ENCODE measurements at places on chromosomes 7 and 10.
A peak's percentile ranks its signal among the peaks of the same experiment; 100 is the strongest.

GRCh38 chr7:38795593-38795992 lies 113.4 kb downstream of the VPS41 start:
- DNase-seq: no peak

DNA sequence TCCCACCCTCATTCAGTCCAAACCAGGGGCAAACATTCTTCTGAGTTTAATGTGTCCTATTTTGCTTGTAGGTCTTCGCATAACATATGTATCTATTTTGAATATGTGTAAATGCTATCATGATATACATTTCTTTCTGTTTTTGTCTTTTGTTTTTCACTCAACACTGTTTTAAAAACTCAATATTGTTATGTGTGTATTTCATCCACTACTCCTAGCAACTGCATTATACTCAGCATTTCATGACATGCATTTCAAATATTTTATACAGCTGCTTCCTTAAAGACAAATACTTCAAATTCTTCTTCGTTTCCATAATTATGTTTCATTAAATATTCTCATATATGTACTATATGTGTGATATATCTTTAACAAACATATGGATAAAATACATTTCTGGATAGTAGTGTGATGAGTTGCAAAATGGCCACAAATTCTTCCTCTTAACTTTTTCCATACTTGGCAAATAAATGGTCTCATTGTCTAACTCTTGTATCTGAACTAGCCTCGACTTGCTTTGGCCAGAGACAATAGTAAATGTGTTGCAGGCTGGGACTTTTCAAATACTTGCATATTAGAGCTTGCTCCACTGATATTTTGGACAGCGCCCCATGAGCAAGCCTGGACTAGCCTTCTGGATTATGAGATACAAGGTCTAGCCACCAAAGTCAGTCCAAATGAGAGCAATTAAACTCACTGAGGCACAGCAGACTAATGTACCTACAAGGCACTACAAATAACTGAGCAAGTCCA lies 539.7 kb upstream of the KCND2 start:
- no peak for DNase-seq

- DNase-seq: no peak
Observed at GRCh38 chr7:84237533-84238173, 43.1 kb upstream of the SEMA3A start.

DNA sequence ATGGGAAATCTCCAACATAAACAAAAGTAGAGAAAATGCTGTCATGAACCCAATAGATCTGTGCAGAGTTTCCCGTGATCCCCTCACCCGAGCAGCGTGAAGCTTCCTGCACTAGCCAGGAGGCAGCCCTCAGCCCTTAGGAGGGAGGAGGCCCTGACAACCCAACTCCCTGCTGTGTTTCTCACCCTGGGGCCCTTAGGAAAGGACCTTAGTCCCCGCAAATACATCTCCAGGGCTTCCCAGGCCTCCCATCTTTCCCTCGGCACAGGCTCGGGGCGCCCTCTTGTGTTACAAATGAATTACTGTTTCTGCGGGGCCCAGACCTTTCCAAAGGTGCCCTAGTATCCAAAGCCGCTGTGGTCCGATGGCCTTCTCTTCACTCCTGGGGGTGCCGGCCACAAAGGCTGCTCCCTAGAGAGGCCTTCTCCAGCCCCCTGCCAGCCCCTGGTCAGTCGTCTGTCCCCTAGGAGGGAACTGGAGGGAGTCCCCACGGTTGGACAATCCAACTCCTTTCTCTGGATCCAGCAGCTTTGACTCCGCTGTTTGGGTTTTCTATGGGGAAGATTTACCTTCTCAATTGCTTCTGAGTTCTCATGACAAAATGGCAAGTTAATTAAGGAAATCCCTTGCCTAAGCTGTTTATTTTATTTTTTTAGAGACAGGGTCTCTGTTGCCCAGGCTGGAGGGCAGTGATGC lies 49.9 kb upstream of the SH2B2 start:
- peak; percentile 14 for DNase-seq

DNA sequence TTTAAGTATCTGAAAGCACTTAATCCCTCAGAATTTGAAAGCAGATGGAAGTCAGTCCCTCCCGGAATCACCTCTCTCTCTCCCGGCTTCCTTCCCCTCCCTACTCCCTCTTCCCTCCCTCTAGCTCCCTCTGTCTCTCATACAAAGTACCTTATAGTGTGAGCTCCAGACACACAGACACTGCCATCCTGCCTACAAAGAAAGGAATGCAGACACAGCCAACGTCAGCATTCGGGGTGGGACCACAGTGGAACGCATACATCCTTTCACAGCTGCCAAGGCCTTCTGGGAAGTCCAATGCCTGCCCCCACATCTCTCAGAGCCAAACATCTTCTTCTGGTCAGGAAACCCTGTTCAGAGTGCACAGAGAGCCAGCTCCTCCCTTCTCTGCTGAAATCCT lies 9.3 kb downstream of the NOD1 start:
- DNase-seq: no peak

DNA sequence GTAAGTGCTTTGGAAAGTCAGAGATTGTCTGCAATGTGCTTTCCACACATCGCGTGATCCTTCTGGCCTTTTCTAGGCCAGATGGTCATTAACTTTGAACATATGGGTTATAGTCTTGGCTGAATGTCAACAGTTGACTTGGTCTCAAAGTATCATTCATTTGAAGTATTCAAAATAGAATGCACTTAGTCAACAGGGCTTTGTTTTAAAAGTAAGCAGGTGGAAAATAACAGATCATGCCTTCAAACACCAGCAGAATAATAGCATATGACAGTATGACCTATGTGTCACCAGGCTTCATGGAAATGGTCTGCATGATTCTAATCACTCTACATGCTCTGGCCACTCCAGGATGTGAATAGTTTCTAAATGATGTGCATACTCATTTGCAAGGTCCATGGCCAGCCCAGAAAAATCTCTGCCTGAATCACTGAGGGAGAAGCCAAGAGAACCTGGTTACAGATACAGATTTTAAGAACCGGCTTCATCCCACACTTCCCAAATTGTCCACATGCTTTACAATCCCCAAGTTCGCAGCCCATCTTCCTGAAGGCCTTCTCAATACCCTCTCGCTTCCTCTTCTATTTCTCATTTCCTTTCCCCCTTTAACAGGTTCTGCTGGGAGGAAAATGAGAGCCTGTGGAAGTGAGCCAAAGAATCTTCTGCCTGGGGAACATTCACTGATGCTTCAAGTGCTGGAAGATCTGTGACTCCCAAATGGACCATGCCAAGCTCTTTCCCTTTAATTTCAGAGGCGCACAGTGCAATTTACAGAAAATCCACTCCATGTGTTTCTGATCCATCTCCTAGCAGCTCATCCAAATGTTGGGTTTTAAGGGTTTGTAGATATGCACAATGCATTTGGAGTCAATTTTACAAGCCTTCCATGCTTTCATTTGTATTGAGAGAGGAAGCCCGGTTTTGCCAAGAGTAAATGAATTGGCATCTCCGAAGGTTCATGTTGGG lies 122.8 kb upstream of the GDF10 start:
- no peak for DNase-seq

- DNase-seq: no peak
Observed at GRCh38 chr10:110103921-110104461, 96.2 kb downstream of the ADD3 start.

GRCh38 chr10:29317027-29317420 lies 28.2 kb downstream of the LYZL1 start:
- no peak for DNase-seq

- DNase-seq: no peak
Observed at GRCh38 chr10:61971003-61971325, 69.5 kb downstream of the ARID5B start.

DNA sequence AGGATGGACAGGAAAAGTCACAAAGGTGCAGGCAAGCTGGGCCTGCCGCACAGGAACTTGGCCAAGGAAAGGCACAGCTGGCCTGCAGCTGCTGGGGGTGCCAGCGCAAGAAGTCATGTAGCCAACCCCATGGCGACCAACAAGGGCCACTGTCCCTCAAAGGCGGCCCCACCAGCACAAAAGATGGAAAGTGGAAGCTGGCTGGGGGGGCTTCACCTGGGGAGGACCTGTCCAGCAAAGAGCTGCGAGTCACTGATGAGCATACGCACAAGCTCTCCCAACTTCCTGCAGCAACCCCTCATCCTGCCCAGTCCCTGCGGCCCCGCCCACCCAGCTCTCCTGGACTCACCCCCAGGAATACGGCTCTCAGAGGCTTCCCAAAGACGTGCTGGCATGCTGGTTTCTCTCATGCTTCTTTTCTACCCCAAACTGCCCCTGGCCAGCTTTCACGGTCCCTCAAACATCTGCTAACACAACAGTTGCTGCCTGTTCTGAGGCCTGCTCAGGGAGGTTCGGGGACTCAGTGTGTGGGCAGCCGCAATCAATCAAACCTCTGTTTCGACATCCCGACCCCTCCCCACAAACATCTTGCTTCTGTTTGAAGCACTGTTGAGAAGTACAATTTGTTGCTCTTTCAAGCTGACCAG lies 67.6 kb downstream of the FAM53B start:
- no peak for DNase-seq

DNA sequence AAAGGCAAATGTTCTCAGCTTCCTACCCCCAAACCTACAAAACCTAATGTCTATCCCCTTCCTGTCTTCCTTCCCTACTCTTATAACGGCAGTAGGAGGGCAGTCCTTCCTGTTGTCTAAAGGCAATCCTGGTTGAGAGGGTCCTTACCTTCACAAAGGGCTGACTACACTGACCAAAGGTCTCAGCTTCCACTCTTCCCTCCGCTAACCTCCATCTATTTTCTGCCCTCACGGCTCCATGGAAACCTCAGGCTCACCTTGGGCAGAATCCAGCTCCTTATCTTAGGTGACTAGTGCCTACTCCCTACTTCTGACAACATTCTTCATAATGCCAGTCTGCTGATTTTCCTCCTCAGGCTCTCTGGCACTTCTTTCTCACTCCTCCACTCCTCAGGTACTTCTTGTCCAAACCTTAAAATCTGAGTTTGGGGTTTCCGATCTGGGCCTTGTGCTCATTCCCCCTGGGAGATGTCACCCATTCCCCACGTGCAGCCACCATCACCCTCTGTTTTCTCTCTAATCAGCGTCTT lies 542 bp downstream of the FBXL13 start:
- DNase-seq: no peak

DNA sequence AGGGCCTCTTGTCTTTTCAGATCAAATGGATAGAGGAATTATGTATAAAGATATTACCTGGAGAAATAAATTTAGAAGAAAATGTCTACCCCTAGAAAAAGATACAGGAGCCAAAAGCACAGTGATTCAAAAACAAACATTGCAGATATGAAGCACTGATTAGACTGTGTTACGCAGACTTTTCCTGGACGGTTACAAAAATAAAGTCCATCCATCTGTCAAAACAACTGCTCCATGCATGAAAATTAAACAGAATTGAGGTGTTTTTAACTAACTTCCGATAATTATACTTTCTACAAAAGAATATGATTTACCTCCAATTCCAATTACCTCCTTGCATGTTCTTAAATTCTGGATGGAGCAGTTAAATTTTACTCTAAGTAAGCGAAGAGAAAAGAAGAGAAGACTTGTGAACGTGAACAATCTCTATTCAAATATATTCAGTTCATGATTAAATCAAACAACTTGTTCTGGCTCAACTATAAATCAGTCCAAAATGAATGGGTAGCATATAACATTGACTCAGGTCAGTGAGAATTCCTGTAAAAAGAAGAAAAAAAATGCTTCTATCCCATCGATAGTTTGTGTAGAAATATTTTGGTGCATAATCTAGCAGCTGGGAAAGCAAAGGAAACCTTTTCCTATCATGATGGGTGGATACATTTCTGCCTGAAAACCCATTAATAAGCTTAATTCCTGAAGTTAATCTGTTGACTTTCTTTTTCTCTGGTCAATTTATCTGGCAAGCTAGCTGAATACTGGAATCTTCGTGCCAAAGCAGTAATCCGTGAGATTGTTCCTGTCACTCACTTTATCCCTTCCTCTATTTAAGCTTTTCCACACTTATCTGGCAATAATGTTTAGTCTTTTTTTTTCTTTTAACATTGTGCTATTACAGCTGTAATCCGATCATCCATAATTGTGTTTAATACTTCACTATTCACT lies 80.4 kb downstream of the SEMA3A start:
- no peak for DNase-seq

- DNase-seq: peak; percentile 22
Observed at GRCh38 chr10:89207181-89207800, at the start of gene CH25H. Gene CH25H, minus strand, starts transcription at chr10:89207317. Its CDS starts 25 bp downstream, at chr10:89207292.

- DNase-seq: no peak
Observed at GRCh38 chr7:141262101-141263090, 188.5 kb downstream of the TMEM178B start.
